ENCODE measurements at places on chromosomes 5 and 9. TPM values are rescaled to one million over a fixed set of nuclear protein-coding genes. Genes with fewer than 3 reads are reported as not detected.

The SCAI gene
- 4.6 TPM for total RNA-seq

The PTGS1 gene
- total RNA-seq, result 71.3 TPM

The THBS4 gene
- total RNA-seq, result 0.38 TPM

The GPR150 gene
- 2.5 TPM for total RNA-seq

The SHISAL2B gene
- total RNA-seq, result not detected

The LTC4S gene
- 0.19 TPM for total RNA-seq

The CDH9 gene
- not detected for total RNA-seq

The CARD6 gene
- 23.7 TPM for total RNA-seq

The CDC25C gene
- total RNA-seq, result 1.1 TPM

The DCANP1 gene
- not detected for total RNA-seq

The LCN9 gene
- total RNA-seq, result not detected

The MRPL22 gene
- total RNA-seq, result 27.6 TPM

The SLC36A2 gene
- total RNA-seq, result not detected

The NIPAL4 gene
- total RNA-seq, result 0.85 TPM

The PCAT7 gene
- total RNA-seq, result not detected

The SMIM27 gene
- total RNA-seq, result 7.0 TPM

The TEX48 gene
- not detected for total RNA-seq

The SYK gene
- not detected for total RNA-seq

The NR2F1 gene
- 33.2 TPM for total RNA-seq

The EGFLAM gene
- total RNA-seq, result 26.1 TPM

The TXNDC8 gene
- total RNA-seq, result not detected

The SLCO6A1 gene
- not detected for total RNA-seq

The BTNL3 gene
- total RNA-seq, result not detected

The PCDHA5 gene
- total RNA-seq, result under 0.01 TPM

The ZFYVE16 gene
- 32.7 TPM for total RNA-seq

The TBC1D2 gene
- 7.5 TPM for total RNA-seq

The PCDHGA11 gene
- total RNA-seq, result 3.1 TPM

The SLC6A18 gene
- not detected for total RNA-seq

The IFNK gene
- total RNA-seq, result not detected

The CDX1 gene
- 0.38 TPM for total RNA-seq

The HK3 gene
- total RNA-seq, result not detected

The ALDOB gene
- total RNA-seq, result not detected

The CEP72 gene
- 1.7 TPM for total RNA-seq

The KCNV2 gene
- not detected for total RNA-seq

The PDZD2 gene
- 0.28 TPM for total RNA-seq

The IDNK gene
- 5.8 TPM for total RNA-seq

The QRFP gene
- total RNA-seq, result not detected

The RASGEF1C gene
- not detected for total RNA-seq

The CDC23 gene
- total RNA-seq, result 28.9 TPM

The ADRB2 gene
- 1.5 TPM for total RNA-seq

The ADAMTSL2 gene
- total RNA-seq, result 1.2 TPM

The ADAMTS19 gene
- total RNA-seq, result under 0.01 TPM

The ARSK gene
- total RNA-seq, result 33.8 TPM

The EGR1 gene
- 3.3 TPM for total RNA-seq

The WDR55 gene
- total RNA-seq, result 53.9 TPM

The NUTM2F gene
- not detected for total RNA-seq

The KIF2A gene
- total RNA-seq, result 62.3 TPM

The IRX1 gene
- 0.19 TPM for total RNA-seq

The CSF1R gene
- 0.56 TPM for total RNA-seq

The HEMGN gene
- not detected for total RNA-seq

The CAVIN4 gene
- 1.5 TPM for total RNA-seq

The BNC2 gene
- 18.9 TPM for total RNA-seq

The PTPRD gene
- 2.3 TPM for total RNA-seq

The ADAMTSL1 gene
- 63.1 TPM for total RNA-seq

The PDCD1LG2 gene
- total RNA-seq, result 22.4 TPM

The MORN5 gene
- total RNA-seq, result not detected

Measured in regular cardiac myocyte (primary cell).